Stimulated activated CD8-positive, alpha-beta memory T cell treated with anti-CD3 and anti-CD28 coated beads, Interleukin-12 subunit alpha, Interleukin-12 subunit beta, amount 100 ng/mL, for 4 hours (primary cell): ENCODE measurements at places on chromosomes 3 and 15.

GRCh38 chr15:77774350-77774749, 141.6 kb upstream of the LINGO1 start:
- DNase-seq, result no peak

DNA sequence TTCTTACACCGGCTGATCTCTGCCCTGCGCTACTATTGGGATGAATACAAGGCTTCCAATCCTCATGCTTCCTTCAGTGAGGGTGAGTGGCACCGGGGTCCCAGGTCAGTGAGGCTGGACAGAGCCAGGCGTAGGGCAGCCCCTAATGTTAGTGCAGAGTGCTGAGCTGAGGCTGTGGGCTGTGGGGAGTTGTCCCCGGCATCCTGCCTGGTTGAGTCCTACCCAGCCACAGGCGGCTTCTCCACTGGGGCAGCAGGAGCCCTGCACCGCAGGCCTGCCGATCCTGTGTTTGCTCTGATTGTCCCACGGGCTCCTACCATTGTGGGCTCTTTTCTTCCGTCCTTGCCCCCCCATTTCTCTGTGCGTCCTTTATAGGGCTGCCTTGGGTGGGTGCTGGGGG, 13.3 kb downstream of the RNF123 start:
- DNase-seq, result no peak

- no peak for DNase-seq
Measured at GRCh38 chr3:118810499-118811035, 224.1 kb downstream of the IGSF11 start.

DNA sequence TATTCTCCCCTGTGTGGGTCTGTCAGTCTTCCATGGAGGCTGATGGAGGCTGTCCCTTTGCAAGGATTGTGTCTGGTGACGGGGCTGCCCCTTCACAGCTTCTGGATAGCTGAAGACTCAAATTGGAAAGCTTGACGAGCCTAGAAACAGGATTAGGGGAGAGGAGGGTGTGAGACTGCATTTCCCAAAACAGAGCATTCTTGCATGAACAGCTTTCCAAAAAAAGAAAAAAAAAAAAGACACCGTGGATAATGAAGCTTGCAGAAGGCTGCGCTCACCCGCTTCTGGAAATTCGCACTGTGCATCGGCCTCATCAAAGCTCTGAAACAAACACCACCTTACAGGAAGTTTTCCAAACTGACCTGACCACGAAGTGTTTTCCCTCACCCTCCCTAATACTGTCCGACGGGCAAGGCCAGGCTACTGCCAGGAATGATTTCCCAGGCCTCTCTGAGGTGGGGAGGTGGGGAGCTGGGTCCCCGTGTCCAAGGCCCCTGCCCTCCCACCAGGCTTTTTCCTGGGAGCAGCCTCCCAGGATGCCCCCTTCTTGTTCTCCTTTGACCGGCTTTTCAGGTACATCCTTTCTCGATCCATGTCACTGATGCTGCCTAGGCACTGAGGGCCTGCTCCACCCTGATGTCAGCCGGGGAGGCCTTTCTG, 24.9 kb upstream of the MUC4 start:
- DNase-seq, result no peak

DNA sequence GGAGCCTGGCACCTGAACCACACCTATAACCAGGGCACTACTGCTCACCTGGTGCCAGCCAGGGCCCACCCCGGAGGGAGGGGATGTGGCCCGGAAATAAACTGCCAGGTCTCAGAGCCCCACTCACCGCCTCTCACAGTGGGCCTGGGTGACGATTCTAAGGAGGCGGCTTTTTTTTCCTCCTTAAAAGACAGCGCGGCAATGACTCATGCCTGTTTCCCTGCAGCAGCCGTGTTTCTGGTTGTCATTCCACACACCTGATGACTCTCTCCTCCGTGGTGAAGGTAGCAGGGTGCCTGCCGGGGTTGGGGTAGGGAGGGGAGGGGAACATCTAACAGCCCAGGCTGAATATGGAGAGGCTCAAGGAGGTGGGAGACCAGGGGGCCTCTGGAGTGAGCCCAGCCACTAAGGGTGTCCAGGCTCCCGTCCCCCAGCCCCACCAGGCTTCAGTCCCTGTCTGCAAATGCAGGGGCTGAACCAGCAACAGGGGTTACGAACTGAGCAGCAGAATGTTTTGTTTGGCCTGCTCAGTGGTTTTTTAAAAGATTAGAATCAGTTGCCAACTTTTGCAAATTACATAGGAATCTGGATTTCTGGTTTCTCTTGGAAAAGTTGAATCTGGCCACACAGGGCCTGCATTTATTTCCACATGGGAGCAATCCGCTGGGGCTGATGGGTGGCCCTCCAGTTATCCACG, 127.3 kb upstream of the LINGO1 start:
- DNase-seq, result no peak

DNA sequence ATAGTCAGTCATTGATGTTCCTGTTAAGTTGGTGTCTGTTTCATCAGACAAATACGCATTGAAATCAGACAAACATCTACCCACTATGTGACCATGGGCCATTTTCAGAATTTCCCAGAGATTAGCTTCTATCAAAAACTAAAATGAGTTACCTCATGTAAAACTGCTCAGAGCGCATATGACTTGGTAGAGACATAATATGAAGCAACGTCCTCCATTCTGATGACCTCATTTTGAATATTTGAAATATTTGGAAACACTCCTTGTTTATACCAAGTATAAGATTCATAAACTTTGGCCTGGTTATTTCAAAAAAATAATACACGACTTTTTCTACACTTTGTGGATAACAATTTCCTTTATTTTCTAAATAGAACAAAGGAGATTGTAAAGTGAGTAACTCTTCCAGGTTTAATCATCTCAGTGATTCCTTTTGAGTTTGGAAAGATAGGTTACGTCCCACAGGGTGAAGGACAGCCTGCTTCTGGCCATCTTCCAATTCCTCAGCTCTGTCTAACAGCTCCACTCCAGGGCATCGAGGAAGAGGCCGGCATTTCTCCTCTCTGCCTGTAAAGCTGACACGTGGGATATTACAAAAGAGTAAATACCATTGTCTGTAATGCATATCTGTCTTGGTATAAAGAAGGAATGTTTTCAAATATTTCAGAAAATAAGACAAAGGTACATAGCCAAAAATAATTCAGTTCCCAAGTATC, 122.6 kb downstream of the CADM2 start:
- no peak for DNase-seq

DNA sequence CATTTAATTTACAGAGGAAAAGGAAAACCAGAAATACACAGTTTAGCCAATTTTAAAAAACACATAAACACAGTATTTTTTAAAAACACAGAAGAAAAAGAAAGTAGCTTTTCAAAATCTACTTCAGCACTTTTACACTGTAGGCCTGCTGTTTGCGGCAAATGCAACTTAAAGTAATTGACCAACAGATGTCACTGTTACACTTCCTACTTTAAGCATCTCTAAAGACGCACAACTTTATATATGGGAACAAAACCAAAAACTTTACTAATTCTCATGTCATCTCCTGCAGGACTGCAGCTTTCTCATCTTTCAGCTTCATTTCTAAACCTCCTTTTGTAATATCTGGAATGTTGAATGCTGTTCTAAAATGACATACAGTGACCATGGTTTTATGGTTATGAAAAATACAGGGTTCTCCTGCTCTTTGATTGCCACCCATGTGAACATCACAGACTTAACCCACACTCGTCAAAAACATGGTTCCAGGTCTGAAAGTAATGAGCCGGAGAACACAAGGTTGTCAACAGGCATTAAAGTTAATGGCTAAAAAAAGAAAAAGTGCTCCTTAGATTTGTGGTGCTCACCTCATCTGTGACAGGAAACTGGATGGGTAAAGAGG, 107.9 kb downstream of the FMN1 start:
- DNase-seq, result no peak
